ENCODE measurements at places on chromosomes 7 and 10.

- DNase-seq = no peak
These were observed 875.0 kb downstream of the REEP3 start for GRCh38 chr10:64396105-64396708.

DNA sequence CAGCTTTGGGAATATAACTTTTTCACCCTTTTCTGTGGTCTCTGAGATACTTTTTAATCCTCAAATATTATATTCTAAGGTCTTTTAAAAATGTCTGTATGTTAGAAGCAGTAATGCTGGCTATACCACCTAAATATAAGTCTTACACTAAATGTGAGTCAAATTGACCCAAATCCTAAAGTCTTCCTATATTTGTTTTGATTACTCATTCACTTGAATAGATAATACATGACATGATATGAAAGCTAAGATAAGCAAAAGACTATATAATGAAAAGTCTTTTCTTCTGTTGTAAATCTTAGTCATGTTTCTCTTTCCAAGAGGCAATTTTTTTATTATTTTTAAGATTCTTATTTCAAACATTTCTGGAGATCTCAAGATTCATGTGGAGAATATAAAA lies 64.2 kb downstream of the HDAC9 start:
- DNase-seq = no peak

DNA sequence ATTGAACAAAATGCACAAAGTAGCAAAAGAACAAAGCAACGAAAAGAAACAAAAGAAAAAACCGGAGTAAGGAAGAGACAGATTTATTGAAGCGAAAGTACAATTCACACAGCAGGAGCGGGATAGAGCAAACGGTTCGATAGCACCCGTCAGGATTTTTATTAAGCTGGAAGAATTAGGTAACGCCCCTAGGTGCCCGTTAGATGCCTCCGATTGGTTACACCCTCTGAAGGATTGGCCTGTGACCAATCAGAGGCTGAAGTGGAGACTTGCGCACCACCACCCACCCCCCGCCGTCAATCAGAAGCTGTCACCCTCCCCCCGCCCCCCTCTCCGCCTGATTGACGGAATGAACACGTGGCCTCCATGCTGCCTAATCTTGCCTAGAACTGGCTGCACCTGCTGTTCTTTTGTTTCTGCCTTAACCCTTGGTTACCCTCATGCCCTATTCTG lies 16.8 kb downstream of the OCM2 start:
- DNase-seq = no peak

DNA sequence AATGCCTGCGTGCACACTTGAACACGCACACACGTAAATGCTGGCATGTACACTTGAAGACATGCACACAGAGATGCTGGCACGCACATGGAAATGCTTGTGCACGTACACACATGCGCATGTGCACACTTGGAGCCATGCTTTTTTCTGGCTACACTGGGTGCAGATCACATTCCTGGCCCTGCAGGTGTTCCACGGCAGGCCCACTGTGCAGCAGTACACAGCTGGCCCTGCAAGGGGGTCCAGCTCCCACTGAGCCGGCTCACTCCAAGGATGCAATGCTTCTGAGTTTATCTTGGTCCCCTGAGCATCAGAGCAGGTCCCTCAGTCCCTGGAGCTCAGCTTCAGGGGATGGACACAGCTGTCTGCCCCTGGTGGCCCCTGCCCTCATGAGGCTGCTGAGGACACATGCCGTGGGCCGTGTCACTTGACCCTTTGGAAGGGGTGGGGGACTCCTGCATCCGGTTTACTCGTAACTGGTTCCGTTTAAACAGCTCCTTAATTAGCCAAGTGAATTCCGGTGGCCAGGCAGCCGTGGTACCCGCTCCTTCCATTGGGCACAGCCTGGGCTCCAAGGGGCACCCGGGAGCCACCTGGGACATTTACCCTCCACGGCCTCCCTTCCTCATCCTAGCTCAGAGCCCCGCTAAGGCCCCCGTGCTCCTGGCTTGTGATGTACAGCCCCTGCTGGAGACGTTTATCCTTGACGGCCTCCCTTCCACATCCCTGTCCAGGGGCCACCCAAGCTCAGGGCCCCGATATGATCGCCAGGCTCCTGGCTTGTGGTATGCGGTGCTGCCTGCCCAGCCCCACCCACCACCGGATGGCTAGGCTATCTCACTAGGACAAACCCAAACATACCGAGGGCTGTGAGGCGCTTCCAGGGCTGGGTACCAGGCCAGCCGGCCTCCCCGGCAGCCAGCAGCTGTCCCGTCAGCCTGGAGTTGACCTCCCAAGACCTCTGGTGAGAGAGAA lies 39.5 kb upstream of the DPYSL4 start:
- DNase-seq = no peak

Measured in effector CD8-positive, alpha-beta T cell (primary cell).